ENCODE measurements at places on chromosomes 2 and 18.
A peak's percentile ranks its signal among the peaks of the same experiment; 100 is the strongest.

DNA sequence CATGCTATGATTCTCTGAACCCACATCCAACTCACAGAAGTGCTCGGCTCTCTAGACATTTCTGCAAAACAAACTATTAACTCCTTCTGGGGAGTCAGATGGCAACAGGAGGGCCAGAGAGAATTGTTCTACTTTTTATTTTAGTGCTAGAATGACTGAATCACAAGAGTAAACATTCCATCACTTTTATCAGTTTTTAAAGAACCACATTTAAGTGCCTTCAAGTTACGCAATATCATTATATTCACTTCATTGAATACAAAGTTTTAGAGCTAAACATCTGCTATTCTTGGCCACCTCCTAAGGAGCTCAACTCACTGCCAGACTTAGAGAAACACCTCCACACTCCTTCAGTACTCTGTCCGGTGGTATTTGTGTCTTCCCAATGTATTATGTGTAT lies 22.4 kb downstream of the B4GALT6 start:
- DNase-seq: no peak

- peak; percentile 18 for DNase-seq
Observed at GRCh38 chr18:12236934-12237832, 17.0 kb upstream of the CIDEA start.

GRCh38 chr2:9613291-9613690 lies 17.5 kb downstream of the YWHAQ start:
- no peak for DNase-seq

DNA sequence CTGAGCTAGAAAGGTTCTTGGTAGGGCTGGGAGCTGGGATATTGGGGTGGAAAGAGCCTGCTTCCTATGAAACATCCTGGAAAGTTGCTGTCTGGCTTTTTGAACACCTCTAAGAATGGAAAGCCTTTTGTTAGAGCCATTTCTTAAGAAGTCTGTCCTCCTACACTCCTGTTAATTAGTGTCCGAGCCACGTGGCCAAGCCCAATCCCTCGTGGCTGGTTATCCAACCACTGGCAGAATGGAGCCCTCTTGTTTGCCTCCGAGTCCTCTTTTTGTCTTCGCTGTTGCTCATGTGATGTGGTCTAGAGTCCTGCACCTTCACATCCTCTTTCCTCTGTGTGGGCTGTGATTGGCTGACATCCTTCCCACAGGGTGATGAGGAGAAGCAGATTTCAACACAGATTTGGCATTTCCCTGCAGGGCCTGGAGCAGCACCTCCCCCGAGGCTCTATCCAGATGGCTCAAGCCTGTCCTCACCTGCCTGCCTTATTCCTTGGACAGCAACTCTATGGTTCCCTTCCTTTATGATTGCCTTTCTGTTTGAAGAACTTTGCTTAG lies 8.2 kb upstream of the TOGARAM2 start:
- DNase-seq: no peak

DNA sequence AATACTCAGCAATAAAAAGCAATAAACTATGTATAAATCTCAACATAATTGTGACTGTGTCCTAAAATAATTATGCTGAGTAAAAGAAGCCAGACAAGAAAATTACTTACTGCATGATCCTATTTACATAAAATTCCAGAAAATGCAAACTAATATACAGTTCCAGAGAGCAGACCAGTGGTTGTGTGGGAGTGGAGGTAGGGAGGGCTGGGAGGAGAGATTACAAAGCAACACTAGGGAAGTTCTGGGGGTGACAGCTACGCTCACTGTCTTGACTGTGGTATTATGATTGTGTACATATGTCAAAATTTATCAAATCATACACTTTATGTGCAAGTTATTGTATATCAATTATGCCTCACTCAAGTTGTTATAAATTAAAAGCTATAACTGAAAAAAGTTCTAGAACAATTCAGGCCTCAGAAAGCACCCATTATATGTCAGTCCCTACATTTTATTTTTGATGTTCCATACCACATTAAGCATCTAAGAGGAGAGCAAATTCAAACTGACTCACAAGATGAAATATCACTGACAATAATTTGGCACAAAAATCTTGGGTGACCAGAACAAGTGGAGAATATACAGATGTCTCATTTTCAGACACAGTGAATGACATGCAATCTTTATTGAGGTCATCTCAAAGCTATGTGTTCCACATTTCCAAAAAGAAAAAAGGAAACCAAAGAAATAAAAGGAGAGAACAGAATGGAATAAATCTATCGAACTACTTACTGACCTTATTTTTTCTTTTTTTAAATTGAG lies 85.1 kb downstream of the ANTXR1 start:
- DNase-seq: no peak

DNA sequence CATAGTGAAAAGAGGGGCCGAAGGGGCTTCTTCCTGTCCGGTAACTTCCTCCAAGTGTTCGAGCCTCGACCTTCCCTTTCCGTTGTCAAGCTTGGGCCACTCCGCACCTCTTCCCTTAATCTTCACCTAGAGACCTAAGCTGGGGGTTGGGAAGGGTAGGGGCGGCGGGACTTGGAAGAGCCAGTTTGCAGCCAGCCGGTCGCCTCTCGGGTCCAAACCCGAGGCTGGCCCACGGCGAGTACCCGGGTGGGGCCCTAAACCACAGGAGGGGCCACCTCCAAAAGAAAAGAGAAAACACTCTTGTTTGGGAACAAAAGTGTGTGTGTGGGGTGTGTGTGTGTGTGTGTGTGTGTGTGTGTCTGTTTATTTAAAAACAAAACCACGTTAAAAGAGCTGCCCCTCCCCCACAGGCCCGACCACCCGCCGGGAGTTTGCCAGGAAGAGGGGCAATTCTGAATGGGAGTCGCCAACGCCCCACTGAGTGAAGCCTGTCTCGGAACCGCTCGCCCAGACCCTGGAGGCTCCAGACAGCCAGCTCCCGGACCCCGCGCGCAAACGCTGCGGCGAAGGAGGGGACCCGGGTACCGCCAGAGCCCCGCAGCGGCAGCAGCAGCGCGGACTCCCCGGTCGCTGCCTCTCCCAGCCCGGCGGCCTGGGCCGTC lies 488 bp upstream of the RHOB start:
- DNase-seq: no peak

DNA sequence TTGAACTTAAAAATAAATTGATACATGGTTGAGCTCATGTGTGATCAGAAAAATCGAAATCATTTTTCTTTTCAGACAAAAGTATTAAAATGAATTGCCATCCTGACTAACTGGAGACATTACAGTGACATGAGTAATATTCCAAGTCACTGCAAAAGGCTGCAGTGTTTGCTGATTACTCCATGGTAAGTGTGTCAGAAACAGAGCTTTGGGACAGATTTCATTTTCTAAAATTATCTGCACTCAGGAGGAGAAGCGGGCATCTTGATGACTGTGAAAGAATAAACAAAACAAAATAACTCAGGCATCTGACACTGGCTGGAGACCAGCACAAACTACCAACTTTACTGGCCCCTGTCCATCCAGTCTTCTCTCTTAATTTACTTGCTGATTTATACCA lies 312.3 kb upstream of the PIK3C3 start:
- DNase-seq: no peak

GRCh38 chr2:239819091-239819973 lies 205.8 kb downstream of the NDUFA10 start:
- no peak for DNase-seq

GRCh38 chr18:3839581-3839981 lies 389.6 kb downstream of the TGIF1 start:
- DNase-seq: no peak

GRCh38 chr2:128996078-128996477 lies 677.4 kb upstream of the HS6ST1 start:
- DNase-seq: no peak

GRCh38 chr2:232982926-232983668 lies 30.0 kb downstream of the NGEF start:
- DNase-seq: no peak

DNA sequence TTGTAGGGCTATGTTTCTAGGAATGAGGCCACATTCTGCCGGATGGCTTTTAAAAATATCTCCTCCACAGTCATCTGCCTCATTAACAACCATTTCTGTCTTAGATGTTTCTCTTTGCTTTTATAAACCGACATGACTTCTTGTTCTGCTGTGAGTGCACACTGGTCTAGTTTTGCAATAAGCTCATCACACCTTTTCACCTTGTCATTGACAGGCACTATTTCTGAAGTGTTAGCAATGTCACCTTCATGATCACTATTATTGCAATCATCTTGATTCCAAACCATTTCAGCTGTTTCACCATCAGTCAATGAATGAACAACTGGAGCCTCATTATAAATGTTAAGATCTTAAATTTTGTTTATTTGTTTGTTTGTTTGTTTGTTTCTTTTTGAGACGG lies 523.7 kb upstream of the DSEL start:
- no peak for DNase-seq

GRCh38 chr2:13543550-13543949 lies 826.8 kb downstream of the TRIB2 start:
- DNase-seq: no peak

DNA sequence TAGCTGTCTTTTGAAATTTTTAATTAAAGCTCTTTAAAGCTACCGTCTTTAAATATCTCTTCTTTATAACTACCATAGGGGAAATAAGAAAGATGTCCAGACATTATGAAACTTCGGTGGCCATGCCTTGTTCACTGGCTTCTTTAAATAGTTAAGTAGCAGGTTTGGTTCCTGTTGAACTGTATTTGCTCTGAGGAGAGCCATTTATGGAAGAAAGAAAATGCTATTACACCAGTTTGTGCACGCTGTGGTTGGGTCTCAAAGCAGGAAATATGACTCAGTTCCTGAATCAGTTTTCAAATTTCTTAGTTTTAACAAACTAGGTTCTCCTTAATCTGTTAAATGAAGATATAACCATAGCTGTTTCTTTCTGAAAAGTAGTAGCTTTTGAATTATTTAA lies 12.2 kb downstream of the ARPC2 start:
- DNase-seq: no peak

DNA sequence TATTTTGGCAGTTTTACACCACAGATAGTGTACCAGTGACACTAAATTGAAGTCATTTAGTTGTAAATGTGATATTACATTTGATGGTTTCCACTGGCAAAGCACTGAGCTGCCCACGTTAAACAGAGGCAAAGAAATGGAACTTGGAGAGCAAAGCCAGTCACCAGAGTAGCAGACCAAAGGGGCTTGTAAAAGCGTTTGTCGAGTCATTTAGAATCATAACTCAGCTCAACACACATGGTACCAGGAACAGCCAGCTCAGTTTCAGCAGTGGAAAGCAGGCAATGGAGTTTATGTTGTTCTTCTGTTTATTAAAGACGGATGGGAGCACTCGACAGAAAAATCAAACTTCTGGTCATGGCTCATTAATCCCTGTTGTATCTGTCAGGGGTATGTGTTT lies 91.2 kb downstream of the POU3F3 start:
- DNase-seq: peak; percentile 3

DNA sequence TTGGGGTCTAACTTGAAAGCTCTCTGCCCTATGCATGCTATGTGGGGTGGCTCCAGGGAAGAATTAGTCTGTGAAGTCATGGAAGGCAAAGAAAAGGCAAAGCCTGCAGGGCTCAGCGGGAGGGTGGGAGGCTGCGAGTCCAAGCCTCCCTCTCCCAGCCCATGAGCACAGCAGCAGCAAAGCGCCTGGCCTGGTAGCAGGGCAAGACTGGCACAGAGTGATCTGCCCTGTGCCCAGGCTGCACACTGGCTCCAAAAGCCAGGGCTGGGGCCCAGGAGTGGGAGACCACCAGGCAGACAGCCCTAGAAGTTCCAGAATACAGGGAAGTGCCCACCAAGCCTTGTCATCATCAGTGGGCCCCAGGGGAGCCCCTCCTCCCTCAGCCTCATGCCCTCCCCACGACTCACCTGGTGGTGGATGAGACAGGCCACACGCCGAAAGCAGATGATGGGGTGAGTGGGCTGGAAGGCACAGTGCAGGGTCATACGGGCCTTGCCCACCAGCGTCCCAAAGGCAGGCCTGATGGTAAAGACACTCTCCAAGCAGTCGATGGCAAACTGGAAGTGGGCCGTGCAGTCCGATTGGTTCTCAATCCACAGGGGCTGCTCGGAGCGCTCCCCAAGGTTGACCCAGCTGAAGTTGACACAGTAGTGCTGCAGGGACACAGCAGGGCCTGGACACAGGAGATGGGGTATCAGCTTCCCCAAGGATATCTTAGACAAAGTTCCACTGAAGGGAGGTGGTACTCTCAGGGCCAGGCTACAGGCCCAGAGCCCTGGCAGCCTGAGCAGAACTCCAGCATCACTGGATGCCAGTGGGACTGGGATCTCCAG lies 12.1 kb downstream of the CFAP65 start:
- DNase-seq: no peak

DNA sequence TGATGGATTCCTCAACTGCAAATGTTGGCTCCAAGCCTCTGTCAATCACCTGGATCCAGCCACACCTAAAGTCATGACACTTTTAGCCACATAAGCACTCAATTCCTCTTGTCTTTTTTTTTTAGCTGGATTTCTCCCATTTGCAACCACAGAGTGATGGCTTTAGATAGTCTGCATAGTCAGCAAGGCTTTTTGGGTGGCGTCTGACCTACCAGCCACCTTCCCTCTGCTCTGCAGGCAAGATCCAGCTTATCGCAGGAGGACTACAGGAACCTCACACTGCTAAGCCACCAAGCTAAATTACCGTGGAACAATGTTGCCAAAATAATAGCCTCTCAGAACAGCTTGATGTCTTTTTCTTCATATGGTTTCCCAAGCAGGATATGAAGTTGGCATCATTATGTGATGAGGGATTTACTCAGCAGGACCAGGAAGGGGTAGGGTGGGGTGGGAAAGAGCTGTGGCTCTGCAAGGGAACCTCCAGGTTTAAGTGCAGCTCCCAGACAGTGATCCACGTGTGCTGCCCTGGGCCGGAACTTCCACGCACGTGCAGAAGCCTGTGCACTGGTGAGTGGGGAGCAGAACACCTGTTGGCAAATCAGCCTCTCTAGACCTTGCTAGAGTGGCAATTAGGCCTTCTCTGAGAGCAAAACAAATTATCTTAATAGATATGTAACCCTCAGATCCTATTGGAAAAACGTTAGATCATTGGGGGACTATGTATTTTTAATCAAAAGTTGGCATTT lies 170.6 kb upstream of the NCK2 start:
- DNase-seq: no peak

- DNase-seq: no peak
Observed at GRCh38 chr2:72972352-72973136, 55.2 kb downstream of the EMX1 start.

GRCh38 chr18:54239601-54240000 lies 15.1 kb upstream of the MBD2 start:
- DNase-seq: no peak

GRCh38 chr2:31296641-31297287 lies 62.8 kb downstream of the EHD3 start:
- no peak for DNase-seq

- no peak for DNase-seq
Observed at GRCh38 chr18:79478484-79479115, 82.9 kb downstream of the NFATC1 start.

DNA sequence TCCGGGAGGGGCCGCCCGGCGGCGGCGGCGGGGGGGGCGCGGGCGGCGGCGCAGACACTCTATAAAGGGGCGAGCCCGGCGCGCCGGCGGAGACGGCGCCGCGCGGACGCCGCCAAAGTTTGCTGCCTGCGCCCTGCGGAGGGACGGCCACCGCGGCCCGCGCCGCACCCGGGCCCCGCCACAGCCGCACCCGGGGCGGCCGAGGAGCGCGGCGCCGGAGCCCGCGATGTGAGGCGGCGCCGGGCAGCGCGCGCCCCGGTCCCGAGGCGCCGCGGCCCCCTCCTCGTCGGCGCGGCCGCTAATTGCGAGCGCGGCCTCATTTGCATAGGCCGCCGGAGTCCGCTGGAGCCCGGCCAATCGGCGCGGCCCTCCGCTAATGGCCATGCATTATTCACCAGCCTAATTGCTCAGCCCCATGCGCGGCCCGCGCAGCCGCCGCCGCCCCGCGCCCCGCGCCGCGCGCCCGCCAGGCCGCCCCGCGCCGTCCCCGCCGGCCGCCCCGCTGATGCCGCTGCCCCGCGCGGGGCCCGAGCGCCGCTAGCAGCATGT lies at the start of gene SALL3:
Gene SALL3 (plus strand): TSS at position 89 of the 549 bp plus-strand sequence. CDS start 457 bp downstream, at position 546.
- peak; percentile 29 for DNase-seq
